Bronchial epithelial cell (primary cell): ENCODE measurements at places on chromosomes 7 and 10. TPM values are rescaled to one million over a fixed set of nuclear protein-coding genes. Genes with fewer than 3 reads are reported as not detected.

CYP3A5 gene
- 3.7 and 30.2 TPM in 2 replicates for total RNA-seq

CPA4 gene
- 5.3 and 5.6 TPM in 2 replicates for total RNA-seq

VSTM4 gene
- total RNA-seq: under 0.01 TPM in 2 replicates

- DNase-seq: peak; percentile 2
Measured at GRCh38 chr10:115710136-115710535, 562.9 kb downstream of the GFRA1 start.

DNA sequence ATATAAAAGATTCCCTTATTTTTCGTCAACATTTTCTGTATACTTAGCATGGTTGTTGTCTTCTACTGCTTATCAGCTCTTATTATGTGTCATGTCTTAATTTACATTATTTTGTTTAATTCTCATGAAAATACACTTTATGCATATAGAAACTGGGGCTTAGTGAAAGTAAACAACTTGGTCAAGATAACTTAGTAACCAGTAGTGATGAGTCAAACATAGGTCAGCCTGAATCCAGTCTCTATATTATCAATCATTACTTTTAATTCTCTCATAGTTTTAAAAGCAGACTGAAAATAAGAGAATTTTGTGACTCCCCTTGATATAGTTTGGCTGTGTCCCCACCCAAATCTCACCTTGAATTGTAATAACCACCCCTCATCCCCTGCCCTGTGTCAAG, 119.6 kb upstream of the TPK1 start:
- no peak for DNase-seq
